Gastrocnemius medialis (tissue), 4 donors: ENCODE measurements at places on chromosomes 12 and 14. TPM values are rescaled to one million over a fixed set of nuclear protein-coding genes. Genes with fewer than 3 reads are reported as not detected.

The FZD10 gene
- 0.15 TPM for total RNA-seq

The HOXC5 gene
- 0.36 TPM for total RNA-seq

The NRL gene
- 4.5 TPM for total RNA-seq

The PRPH gene
- not detected for total RNA-seq

The FGF6 gene
- total RNA-seq, result 0.73 TPM

The GABARAPL1 gene
- total RNA-seq, result 144 TPM

The TEX22 gene
- total RNA-seq, result not detected

The SOX5 gene
- 1.3 TPM for total RNA-seq

- peak; percentile 52 for DNase-seq
- no peaks in the 10 kb centered on the region for H3K36me3 ChIP-seq
- H3K4me1 ChIP-seq, result peaks cover 70% of the 10 kb centered on the region
- H3K4me3 ChIP-seq, result no peak overlapping the region
- no peaks in the 10 kb centered on the region for H3K27me3 ChIP-seq
Observed at GRCh38 chr12:124506145-124506831, 61.1 kb downstream of the NCOR2 start.

DNA sequence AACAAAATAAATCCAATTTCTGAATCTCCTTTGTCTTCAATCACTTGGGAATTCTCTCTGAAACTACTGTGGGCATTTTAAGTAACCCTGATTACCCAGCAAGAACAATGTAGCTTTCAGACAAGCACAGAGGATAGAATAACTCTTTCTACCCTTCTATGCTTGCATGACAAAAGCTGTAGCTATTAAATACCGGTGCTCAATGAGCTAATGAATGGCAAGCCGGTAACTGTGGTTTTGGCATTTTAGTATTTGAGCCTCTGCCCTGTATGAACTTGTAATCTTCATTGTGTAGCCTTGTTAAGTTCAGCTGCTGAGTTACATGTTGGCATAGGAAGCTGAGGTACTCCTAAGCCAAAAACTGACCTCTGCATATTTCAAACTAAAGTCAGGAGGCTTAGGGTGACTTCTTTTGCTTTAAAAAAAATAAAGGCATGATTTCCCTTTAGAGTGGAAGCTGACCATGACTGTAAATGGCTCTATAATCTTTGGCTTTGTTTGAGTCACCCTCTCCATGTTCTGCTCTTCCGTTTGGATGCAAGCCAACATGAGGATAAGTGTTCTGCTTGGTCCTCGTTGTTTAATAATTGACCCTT lies 171.0 kb upstream of the HIF1A start:
- no peaks in the 10 kb centered on the region for H3K27me3 ChIP-seq
- peak overlapping the region; percentile 60 for H3K27ac ChIP-seq
- no peak overlapping the region for H3K4me3 ChIP-seq
- no peaks in the 10 kb centered on the region for H3K36me3 ChIP-seq

GRCh38 chr14:103127861-103128598 lies 4.8 kb downstream of the TNFAIP2 start:
- no peak overlapping the region for H3K27ac ChIP-seq
- H3K36me3 ChIP-seq, result peaks cover 13% of the 10 kb centered on the region
- no peak for DNase-seq
- H3K27me3 ChIP-seq, result no peaks in the 10 kb centered on the region

DNA sequence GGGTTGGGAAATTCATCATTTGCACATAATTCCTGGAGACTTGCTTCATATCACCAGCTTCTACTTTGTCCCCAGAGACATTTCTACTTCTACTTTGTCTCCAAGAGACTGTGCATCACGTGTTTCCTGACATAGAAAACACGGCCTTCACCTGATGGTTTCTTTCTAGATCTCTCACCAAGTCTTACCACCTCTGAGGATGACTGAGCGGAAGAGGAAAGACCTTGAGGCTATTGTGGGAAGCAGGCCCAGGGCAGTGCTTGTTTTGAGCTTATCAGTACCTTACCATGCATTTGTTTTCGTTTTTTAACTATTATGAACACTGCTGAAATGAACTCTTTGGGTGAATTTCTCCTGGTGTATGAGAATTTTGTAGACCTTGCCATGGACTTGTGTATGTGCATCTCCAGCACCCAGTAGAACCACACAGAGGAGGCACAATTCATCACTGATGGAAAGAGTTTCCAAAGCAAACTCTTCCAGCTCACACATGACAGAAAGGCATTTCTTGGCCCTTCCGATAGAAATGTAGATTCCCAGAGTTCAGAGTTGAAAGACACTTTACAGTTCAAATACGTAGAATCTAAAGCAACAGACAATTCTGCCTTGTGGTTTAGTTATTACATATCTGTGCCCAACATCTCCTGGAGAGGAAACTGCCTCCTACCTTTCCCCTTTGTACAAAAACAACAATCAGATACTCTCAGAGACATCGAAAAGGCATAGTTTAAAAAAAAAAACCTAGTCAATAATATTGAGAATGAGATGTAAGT lies 434.7 kb downstream of the FUT8 start:
- H3K4me1 ChIP-seq, result no peaks in the 10 kb centered on the region
- H3K27ac ChIP-seq, result no peak overlapping the region
- H3K36me3 ChIP-seq, result no peaks in the 10 kb centered on the region
- no peaks in the 10 kb centered on the region for H3K27me3 ChIP-seq
- no peak for DNase-seq

GRCh38 chr14:48786498-48786897 lies 799.7 kb downstream of the RPS29 start:
- no peak for DNase-seq
- H3K36me3 ChIP-seq, result no peaks in the 10 kb centered on the region
- no peaks in the 10 kb centered on the region for H3K4me1 ChIP-seq

GRCh38 chr14:102848830-102849525 lies 71.7 kb downstream of the TRAF3 start:
- no peak overlapping the region for H3K27ac ChIP-seq
- no peak overlapping the region for H3K4me3 ChIP-seq
- H3K36me3 ChIP-seq, result no peaks in the 10 kb centered on the region
- no peaks in the 10 kb centered on the region for H3K4me1 ChIP-seq
- no peaks in the 10 kb centered on the region for H3K27me3 ChIP-seq
- DNase-seq, result no peak

DNA sequence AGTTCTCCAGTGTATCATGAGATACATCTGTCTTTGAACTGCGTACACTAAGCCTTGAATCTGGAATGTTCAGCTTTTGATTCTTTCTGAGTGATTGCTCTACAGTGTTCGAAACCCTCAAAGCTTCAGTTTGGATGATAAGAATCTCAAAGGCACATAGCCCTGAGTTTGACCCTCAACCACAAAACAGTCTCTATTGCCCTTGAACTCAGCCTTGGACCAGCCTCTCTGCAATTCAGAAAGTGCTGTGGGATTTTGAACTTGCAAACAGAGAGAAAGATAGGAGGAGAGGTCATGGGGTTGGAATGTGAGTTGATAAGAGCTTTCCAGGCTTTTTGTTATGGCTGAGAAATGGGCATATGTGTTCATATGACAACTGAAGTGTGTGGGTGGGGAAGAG lies 100.3 kb downstream of the MYRFL start:
- no peak overlapping the region for H3K27ac ChIP-seq
- H3K4me1 ChIP-seq, result no peaks in the 10 kb centered on the region
- no peak for DNase-seq
- no peak overlapping the region for H3K4me3 ChIP-seq
- no peaks in the 10 kb centered on the region for H3K36me3 ChIP-seq

- H3K27me3 ChIP-seq, result no peaks in the 10 kb centered on the region
- DNase-seq, result no peak
- no peaks in the 10 kb centered on the region for H3K36me3 ChIP-seq
Observed at GRCh38 chr12:3043406-3043805, 33.8 kb upstream of the TSPAN9 start.

GRCh38 chr14:33730156-33730555 lies 220.7 kb downstream of the EGLN3 start:
- H3K27ac ChIP-seq, result no peak overlapping the region
- H3K27me3 ChIP-seq, result no peaks in the 10 kb centered on the region
- no peak for DNase-seq
- H3K4me3 ChIP-seq, result no peak overlapping the region

DNA sequence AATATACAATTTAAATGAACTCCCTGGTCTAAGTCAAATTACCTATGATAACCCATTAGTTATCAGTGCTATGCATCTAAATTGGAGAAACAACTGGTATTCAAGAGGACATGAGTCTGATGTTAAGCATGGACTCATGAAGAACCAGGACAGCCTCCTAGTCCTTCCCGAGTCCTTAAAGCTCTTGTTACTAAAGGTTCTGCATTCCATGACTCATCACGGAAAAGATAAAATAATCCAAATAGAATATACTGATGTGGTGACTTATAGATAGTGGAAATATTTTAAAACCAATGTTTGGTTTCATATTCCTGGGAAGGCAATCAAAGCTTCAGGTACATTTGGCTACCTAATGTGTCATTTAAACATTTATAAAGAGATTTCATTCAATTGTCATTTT lies 117.2 kb upstream of the PMCH start:
- no peak overlapping the region for H3K27ac ChIP-seq
- no peaks in the 10 kb centered on the region for H3K36me3 ChIP-seq
- H3K4me1 ChIP-seq, result no peaks in the 10 kb centered on the region
- no peak for DNase-seq

DNA sequence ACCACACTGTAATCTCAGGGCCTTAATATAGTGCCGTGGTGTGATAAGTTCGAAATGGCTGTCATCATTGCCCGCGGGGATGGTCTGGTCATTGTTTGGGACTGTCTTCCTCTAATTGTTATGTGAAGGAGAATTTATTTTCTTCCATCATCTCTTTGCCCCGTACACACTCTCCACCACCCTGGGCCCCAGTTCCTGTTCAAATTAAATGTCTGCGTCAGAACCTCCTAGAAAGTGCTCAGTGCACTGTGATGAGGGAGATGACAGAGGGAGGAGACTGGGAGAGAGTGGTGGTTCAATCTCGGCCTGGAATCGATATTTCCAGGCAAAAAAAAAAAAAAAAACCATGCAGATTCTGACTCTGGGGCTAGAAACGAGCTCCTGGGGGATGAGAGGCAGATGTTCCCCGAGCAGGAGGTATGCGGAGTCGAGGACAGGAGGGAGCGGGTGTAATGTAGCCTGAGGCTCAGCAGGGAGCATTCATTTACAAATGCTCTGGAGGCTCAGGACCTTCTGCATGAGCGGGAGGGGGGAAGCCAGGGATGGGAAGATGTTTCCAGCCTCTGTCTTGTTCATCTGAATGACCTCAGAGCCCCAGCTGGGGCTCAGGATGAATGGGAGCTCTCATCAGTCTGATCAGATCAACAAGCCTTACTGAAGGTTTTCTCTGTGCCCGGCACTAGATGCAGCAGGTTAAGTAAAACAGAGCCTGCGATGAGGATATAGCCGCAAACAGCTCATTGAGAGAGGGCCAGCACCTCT lies 219.5 kb downstream of the TBX5 start:
- no peak overlapping the region for H3K27ac ChIP-seq
- peaks cover 7% of the 10 kb centered on the region for H3K27me3 ChIP-seq
- H3K36me3 ChIP-seq, result no peaks in the 10 kb centered on the region
- H3K4me3 ChIP-seq, result no peak overlapping the region
- no peak for DNase-seq

DNA sequence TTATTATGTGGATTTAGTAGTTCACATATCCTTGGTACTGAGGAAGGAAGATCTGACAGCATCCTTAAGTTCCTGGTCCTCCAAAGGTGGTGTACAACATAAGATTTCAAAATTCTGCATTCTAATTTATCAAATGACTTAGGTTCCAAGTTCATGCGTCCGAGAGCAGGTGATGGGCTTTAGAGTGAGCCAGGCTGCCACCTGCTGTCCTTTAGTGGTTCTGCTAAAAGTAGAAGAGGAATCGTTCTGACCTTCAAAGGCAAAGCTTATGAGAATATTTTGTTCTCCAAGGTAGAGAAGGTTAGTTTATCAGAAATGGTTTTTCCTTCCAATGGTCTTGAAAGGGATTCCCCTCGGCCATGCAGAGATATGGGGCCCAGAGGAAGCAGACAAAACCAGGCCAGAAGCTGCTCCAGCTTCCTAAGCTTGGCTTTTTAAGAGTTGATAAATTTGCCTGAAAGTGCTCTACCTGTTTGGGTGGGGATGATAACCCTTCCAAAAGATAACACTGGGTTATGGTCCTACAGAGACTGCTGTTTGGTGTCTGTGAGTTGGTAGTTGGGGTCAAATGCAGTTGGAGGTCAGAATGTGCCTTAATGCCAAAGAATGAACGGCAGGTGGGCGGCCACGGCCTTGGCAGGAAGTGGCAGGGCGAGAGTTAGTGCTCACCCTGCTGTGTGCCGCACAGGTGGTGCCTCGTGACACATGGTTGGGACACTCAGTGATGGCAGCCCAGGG lies 29.1 kb upstream of the LRTM2 start:
- H3K27ac ChIP-seq, result peak overlapping the region; percentile 14
- no peak for DNase-seq
- peaks cover 57% of the 10 kb centered on the region for H3K4me1 ChIP-seq
- peaks cover 6% of the 10 kb centered on the region for H3K36me3 ChIP-seq
- no peaks in the 10 kb centered on the region for H3K27me3 ChIP-seq

GRCh38 chr12:90653040-90653439 lies 301.9 kb downstream of the CCER1 start:
- H3K4me3 ChIP-seq, result no peak overlapping the region
- no peaks in the 10 kb centered on the region for H3K36me3 ChIP-seq
- no peak for DNase-seq
- no peaks in the 10 kb centered on the region for H3K4me1 ChIP-seq
- H3K27me3 ChIP-seq, result no peaks in the 10 kb centered on the region

DNA sequence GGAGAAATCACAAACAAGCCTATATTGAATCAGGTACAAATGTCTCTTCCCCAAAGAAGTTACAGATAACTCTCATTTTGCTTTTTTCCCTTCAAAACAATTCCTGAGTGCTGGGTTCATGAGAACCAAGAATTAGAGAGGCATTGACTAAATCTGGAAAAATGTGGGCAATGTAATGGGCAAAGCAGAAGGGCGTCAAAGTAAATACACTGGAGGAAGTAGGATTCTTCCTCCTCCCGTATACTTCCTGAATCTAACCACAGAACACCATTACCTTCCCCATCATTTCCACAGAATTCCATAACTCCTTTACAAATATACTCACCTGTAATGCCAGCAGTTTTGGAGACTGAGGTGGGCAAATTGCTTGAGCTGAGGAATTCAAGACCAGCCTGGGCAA lies 3.0 kb upstream of the RBMS2 start:
- H3K4me1 ChIP-seq, result no peaks in the 10 kb centered on the region
- no peak overlapping the region for H3K4me3 ChIP-seq
- H3K36me3 ChIP-seq, result no peaks in the 10 kb centered on the region
- H3K27ac ChIP-seq, result no peak overlapping the region

- no peaks in the 10 kb centered on the region for H3K4me1 ChIP-seq
- no peaks in the 10 kb centered on the region for H3K36me3 ChIP-seq
- no peak overlapping the region for H3K4me3 ChIP-seq
- DNase-seq, result no peak
Observed at GRCh38 chr12:65511134-65511834, 232.8 kb downstream of the MSRB3 start.
